ENCODE measurements at places on chromosomes 2 and 18.
A peak's percentile ranks its signal among the peaks of the same experiment; 100 is the strongest.

DNA sequence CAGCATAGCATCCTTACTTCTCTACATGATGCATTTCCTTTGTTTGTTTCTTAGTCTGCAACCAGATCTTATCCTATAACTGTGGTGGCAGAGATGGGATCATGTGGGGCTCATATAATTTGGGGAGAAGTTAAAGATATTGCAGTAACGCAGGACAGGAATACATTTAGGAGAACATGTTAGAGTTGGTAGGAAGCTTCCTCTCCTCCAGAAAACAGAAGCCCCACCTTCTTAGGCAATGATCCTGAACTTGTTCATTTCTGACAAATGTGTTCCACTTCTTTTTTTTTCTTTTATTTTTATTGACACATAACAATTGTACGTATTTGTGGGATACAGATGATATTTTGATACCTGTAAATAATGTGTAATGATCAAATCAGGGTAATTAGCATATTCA is 99.9 kb downstream of the VSNL1 start:
- no peak for DNase-seq

GRCh38 chr2:149575752-149576151 is 11.8 kb downstream of the MMADHC start:
- no peak for DNase-seq

DNA sequence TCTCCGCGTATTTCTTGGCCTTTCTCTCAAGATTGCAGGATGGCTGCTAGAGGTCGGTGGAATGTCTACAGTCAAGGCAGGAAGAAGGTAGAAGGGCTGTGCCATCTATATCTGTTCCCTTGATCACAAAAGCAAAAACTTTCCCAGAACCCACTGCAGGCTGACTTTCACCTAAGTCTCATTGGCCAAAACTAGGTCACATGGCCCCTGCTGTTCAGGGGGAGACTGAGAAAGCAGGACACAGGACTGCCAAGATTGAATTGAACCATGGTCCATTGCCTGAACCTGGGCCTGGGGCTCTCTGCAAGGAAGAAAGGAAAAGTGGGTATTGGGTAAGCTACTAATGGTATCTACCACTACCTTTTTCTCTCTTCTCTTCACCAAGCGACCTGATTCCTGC is 9.7 kb upstream of the GRP start:
- DNase-seq = no peak

DNA sequence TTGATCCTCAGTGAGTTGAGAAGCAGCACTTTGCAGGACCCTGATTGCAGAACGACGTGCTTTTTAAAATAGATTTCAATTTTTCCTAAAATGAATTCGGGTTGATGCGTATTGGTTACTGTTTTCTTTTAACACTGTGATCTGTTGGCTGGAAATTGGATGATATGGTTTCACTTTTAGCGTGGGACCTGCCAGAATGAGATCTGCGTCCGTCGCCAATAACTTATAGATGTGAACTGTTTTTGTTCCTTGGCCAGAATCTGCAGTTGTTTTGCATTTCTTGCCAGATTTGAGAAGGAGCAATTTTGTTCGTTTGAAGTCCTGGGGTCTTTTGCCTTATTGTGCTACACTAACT is 703 bp downstream of the UGGT1 start:
- peak; percentile 27 for DNase-seq

DNA sequence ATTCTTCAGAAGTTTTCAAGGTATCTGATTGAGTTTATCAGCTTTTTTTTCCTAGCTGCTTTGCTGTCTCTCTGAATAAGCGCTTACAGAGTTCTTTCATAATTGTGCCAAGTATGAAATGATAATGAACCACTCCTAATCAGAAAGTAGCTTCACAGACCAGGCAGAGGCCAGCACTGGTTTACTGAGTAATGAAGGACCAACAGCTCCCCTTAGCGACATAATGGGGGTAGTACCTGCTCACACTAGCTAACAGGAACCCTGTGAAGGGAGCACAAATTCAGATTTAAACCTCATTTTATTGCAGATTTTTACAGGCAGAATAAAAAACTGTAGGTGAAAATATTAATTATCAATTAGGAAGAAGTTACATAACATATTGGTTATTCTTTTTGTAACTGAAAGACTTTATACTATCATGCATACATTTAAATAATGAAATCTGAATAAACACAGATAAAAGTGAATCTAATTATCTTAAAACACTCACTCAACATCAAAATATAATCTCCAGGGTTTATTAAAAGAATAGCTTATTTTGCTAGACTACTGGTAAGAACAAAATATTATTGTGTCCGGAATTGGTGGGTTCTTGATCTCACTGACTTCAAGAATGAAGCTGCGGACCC is 53.7 kb upstream of the LRRC30 start:
- peak; percentile 65 for DNase-seq

GRCh38 chr2:234544659-234545611 is 48.1 kb upstream of the ARL4C start:
- DNase-seq = peak; percentile 26

- DNase-seq = no peak
These were observed 982.1 kb downstream of the TSN start for GRCh38 chr2:122737429-122738077.

GRCh38 chr2:100891906-100892642 is 72.1 kb downstream of the NPAS2 start:
- no peak for DNase-seq

DNA sequence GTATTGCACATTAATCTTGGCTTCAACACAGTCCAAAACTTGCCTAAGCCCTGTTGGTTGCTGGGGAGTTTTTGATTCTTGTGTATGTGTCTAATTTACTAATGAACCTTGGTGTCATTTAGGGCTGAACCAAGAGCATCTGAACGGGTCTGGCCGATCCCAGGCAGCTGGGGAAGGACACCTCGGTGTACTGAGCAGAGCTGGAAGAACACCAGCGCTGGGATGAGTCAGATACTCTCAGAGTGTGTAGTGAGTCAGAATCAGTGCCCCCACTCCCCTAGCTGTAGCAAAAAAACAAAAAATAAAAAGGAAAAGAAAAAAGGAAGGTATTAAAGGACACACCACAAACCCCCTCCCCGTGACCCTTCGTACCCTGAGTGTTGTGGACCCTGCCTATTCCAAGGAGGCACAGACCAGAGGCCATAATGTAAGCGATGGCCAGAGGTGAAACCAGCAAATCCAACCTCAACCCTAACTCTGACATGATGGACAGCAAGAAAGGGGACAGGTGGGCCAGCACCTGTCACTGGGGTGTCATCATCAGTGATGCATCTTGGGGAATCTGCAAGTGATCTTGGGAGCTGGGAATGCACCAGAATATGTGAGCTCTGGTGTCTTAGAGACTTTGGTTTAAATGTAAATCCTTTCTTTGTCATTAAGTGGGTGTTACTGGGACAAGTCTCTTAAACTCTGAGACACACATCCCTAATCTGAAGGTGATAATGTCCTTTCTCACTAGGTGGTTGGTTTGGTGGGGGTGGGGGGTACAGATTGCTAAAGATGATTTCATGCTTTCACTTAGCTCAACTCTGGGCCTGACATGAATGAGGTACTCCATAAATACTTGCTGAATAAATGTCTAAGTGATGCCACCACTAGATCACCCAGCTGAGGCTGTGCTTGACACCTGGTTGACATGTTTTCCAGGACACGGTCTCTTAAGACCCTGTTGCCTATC is 34.2 kb upstream of the NCOA1 start:
- peak; percentile 58 for DNase-seq

- no peak for DNase-seq
These were observed 42.7 kb downstream of the ZFP36L2 start for GRCh38 chr2:43183743-43184142.

- no peak for DNase-seq
These were observed 12.4 kb upstream of the GNLY start for GRCh38 chr2:85681776-85682175.

- no peak for DNase-seq
These were observed 45.7 kb upstream of the RALBP1 start for GRCh38 chr18:9429662-9429993.

- no peak for DNase-seq
These were observed 75.8 kb downstream of the NRP2 start for GRCh38 chr2:205758051-205758450.

GRCh38 chr2:29657674-29658073 is 263.7 kb downstream of the ALK start:
- DNase-seq = no peak

DNA sequence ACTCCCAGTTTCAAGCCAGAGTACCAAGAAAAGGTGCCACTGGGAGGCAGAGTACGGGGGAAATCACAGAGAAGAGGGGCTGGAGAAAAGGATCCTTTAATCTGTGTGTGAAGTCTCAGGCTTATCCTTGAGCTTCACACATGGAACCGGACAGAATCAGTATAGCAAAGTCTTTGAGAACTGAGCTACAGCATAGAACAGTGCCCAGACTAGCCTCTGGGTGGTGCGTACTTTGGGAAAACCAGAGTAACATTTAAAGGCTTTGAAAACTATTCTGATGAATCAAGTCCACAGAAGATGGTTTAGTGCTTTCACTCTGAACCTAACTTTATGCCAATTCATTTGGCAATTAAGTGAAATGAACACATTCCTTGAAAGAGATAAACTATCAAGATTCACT is 83.1 kb downstream of the BABAM2 start:
- peak; percentile 51 for DNase-seq

DNA sequence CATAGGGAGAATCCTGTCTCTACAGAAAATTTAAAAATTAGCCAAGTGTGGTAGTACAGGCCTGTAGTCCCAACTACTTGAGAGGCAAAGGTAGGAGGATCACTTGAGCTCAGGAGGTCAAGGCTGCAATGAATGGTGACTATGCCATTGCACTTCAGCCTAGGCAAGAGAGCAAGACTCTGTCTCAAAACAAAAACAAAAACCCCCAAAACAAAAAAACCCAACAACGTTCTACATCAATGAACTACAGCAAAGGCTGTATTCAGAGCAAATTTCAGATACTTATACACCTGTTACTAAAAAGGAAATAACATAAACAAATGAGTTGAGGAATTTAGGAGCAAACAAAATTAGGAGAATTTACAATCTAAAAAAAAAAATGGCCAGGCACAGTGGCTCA is 22.6 kb downstream of the YES1 start:
- DNase-seq = no peak

DNA sequence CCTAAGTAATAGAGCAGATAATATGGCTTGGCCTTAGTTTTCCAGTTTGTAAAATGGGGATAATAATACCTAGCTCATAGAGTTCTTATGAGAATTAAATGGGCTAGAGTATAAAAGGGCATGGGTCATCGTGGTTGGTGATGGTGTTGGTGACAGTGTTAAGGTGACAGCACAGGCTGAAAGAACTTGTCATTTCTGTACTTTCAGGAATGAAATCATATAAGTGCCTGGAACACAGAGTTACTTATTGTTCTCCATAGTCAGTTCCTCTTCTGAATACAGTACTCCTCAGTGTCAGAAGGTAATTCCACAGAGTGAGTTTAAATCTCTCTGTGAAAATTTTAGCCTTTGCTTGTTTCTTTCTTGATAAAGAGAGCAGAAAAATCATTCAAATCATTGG is 42.4 kb downstream of the KIF5C start:
- no peak for DNase-seq

DNA sequence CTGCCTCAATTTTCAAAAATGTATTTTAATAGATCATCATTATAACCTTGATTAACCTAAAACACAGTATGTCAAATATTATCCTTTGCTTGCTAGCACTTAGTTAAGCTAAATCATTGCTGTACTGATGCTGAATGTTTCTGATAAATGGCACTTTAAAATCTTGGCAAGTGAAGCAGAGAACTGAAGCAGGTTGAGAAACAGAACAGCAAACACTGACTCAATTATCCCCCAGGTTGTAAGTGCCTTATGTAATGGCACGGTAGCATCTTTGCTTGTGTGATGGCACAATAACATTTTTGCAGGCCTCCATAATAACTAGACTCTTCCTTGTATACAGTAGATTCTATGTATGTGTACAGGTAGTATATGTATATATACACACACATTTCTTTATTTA is 33.8 kb downstream of the ARHGAP15 start:
- DNase-seq = no peak

GRCh38 chr2:28381225-28382180 is 11.2 kb upstream of the FOSL2 start:
- no peak for DNase-seq

DNA sequence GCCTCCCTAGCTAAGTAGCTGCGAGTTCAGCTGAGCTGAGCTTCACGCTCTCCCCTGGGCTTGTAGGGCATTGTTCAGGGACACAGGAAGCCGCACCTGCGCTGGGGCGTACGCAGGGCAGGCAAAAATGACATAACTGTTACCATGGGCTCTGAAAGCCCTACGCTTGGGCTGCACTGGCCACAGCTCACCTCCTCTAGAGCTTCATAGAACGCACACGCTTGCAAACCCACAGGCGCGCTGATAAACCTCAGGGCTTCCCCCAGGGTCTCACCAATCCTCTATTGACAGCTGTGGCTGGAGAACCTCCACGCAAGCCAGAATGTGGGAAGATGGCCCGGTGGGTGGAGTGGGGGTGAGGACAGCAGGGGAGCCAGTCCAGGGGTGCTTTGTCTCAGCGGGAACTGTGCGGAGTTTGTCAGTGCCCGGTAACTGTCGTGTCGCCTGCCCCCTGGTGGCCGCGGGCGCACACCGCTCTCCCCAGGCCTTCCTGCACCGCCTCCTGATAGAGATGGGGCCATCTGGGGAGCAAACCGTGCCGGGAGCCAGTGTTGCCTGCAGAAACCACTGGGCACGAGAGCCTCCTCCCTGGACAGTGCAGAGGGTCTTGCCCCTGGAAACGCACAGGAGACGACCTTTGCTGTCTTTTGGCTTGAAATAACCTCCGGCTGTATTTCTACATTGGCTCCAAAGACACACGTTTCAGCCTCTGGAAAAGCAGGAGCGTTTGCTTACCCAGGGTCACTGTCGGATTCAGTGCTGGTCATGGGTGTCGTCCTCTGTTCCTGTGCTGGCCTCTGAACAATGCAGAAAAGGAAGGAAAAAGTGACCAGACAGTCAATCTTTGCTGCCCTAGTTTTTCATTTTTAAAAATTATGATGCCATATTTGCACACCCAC is 17.0 kb upstream of the CIDEA start:
- DNase-seq = peak; percentile 22

- no peak for DNase-seq
These were observed 112.1 kb downstream of the MCFD2 start for GRCh38 chr2:46803547-46803878.

DNA sequence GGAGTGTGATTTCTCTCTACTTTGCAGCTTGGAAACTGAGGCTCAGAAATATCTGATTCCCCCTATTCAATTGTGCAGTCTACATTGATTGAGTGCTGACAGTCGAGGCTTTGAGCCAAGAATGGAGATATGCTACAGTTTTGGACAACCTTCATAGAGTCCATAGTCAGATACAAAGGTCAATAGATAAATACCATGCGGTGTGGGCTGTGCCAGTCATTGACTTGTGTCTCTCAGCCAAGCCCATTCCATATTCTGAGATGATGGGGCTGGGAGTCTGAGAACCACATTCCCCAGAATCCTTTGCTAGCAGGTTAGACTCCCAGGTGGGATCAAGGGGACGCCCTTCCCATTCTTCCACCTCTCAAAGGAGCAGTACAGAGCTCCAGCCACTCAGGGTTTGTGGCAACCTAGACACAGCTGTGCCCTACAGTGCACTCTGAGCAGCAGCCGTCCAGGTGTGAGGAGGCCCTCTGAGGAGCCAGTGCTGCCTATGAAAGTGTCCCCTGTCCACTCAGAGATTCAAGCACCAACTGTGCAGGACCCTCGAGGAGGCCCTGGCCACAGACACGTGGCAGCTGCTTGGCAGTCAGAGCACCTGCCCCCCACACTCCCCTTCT is 348.3 kb downstream of the CYRIA start:
- DNase-seq = no peak

- no peak for DNase-seq
These were observed 16.9 kb downstream of the GPR55 start for GRCh38 chr2:230908092-230908594.

GRCh38 chr2:221405521-221405920 is 166.6 kb downstream of the EPHA4 start:
- no peak for DNase-seq

- DNase-seq = peak; percentile 30
These were observed 490.6 kb upstream of the LINC00305 start for GRCh38 chr18:64639536-64639935.

All from foreskin keratinocyte (primary cell).